ENCODE measurements at places on chromosomes 4 and X. TPM values are rescaled to one million over a fixed set of nuclear protein-coding genes. Genes with fewer than 3 reads are reported as not detected.

DNA sequence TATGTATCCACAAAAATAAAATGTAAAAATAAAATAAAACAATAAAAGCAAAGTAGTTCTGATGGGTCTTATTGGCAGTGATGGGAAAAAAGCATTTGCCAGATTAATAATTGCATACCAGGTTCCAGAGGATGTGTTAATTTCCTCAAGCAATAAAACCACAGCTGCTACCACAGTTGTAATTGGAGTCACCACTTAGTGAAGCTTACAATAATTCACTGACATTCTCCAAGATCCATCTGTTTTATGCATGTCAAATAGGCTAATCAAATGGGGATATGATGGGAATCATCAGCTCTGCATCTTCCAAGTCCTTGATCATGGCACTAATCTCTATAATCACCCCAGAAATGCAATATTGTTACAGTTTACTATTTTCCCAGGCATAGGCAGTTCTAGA, 123.5 kb upstream of the EMCN start:
- DNase-seq: no peak

DNA sequence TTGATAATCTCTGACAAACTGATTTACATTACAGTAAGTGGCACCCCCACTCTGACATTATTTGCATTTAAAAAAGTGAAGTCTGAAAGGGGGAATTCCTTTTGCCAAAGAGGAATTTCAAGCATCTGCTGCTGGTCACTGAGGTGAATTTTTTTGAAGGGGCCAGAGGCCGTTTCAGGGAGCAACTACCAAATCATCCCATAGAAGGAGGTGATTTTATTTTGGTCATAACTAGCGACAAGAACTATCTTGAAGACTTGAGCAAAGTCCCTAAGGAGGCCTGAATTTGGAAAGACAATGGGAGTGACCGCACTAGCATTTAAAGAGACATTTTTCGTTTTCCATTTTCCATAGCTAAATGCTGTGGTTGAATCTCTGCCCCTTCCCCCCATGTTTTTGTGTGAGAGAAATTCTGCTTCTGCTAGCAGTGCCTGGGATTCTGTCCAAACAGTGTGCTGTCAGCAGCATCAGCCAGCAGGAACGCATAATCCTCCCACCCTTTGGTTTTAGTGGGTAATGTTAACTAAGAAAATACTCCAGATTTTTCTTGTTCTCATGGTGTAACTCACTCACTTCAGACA, 110.1 kb upstream of the MED14 start:
- no peak for DNase-seq

- no peak for DNase-seq
Measured at GRCh38 chrX:9393571-9393970, 71.3 kb upstream of the TBL1X start.

The SOX3 gene
- total RNA-seq: 0.71 TPM
